NCI-H146 (cell line): ENCODE measurements at places on chromosomes 6 and 20.

GRCh38 chr20:40502576-40502975 is 186.5 kb downstream of the MAFB start:
- DNase-seq = no peak

- no peak for DNase-seq
Measured at GRCh38 chr6:130896249-130896648, 69.0 kb downstream of the SMLR1 start.

DNA sequence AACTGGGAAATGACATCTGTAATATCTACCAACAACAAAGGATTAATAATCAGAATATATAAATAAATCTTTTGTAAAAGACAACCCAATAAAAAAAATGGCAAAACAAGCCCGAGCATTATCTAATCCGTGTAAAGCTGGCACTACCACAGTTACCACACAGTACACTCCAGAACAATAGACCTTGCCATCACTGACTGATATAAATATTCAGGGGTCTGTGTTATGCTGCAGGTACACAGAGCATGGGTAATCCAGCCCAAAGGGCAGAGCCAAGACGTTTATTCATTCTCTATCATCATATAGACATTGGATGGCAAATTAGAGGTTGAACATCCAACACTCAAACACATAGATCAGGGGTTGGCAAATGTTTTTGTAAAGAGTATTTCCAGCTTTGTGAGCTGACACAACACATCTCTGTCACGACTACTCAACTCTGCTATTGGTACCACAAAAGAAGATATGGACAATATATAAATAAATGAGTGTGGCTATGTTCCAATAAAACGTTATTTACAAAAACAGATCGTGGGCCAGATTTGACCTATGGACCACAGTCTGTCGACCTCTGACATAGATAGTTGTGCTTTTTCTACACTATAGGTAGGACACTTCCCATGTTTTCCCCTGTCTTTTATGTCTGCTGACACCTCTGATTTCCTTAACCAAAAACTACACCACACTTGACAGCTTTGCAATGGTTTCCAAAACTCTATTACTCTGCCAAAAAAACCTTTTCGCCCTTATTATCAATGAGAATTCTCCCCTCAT is 4.5 kb downstream of the NCOA6 start:
- DNase-seq = no peak

DNA sequence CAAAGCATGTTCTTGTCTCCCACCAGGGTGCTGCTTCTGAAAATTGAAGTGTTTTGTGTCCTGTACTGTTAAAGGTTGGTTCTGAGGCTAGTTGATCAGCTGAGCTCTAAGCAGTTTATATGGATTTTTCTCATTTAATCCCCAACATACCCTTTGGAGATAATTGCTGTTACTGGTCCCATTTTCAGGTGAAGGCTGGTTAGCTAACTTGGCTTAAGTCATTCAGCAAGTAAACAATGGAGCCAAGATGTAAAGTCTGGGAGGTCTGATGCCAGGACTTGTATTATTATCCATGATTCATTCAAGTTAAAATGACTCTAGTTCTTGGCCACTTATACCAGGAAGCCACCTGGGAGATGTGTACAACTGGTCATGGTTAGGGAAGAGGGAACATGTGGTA is 42.5 kb upstream of the FERMT1 start:
- no peak for DNase-seq

GRCh38 chr6:135358251-135358821 is 139.2 kb downstream of the AHI1 start:
- DNase-seq = no peak

GRCh38 chr20:32429745-32430360 is 71.7 kb downstream of the ASXL1 start:
- no peak for DNase-seq

DNA sequence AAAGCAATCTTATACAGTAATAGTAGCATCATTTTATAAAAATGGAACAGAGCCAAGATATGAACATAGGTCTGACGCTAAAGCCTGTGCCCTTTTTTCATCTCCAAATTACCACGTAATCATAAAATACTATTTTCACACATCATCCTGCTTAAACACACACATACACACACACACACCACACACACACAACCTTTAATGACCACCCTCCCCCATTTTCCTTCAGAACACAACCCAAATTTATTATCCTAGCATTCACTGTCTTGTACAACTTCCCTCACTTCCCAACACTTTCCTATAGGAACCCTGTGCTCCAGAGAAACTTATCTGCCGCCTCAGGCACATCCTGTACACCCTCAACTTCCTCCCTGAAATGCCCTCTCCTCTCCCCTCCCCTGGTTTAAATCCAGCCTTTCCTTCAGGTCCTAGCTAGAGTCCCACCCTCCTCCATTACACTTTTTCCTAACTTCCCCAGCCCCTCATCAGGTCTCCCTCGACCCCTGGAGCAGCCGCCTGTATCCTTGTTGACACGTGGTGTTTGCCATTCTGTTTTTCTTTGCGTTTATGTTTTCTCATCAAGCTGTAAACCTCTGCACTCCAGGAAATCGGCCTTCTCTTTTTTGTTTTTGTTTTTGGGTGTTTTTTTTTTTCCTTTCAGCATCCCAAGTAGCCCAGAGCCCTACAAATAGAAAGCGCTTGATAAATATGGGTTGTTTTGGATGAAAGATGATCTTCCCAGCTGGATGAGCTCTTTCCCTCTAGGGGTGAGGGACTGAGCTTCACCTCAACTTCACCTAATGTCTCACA is 968 bp upstream of the MMP24 start:
- no peak for DNase-seq

GRCh38 chr6:106051226-106051625 is 34.9 kb upstream of the PRDM1 start:
- no peak for DNase-seq

- DNase-seq = no peak
Measured at GRCh38 chr6:83370567-83370966, 60.3 kb downstream of the ME1 start.

DNA sequence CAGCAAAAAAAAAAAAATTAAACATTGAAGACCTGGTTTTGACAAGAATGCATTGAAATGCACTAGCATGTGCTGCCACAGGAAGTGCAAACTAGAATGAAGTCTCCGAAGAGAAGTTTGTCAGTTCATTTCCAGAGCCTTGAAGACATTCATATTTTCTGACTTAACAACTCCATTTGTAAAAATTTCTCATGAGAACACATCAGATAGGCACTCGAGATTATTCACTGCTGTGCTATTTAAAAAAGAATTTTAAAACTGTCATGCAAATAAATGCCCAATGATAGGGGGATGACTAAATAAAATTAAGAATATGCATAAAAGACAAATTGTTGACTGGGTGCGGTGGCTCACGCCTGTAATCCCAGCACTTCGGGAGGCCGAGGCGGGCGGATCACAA is 394.6 kb upstream of the JARID2 start:
- DNase-seq = no peak

GRCh38 chr20:63152322-63153253 is 63.3 kb downstream of the YTHDF1 start:
- no peak for DNase-seq

GRCh38 chr6:122657601-122658000 is 47.4 kb downstream of the PKIB start:
- no peak for DNase-seq

DNA sequence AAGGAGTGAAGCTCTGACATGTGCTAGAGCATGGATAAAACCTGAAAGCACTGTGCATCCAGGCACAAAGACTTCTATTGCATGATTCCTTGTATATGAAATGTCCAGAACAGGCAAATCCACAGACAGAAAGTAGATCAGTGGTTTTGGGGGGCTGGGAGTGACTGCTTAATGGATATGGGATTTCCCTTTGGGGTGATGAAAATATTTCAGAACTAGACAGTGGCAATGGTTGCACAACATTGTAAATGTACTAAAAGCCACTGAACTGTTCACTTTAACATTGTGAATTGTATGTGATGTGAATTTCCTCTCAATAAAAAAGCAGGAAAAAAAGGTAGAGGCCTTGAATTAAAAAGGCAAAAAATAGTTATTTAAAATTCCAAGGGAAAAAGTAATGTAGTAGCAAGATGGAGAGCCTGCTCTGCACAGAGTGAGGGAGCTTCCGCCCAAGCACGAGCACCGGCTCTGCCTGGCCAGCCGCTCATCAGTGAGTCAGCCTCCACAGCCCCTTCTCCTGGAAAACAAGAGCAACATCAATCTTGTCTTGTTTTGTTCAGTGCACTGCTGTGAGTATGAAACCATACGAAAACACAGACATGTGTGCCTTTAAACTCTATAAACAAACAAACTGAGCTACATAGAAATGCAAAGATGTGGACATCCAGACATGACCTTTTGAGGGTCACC is 74.6 kb upstream of the THBS2 start:
- no peak for DNase-seq
